Left kidney (tissue), 8 donors: ENCODE measurements at places on chromosomes 2 and 18.

DNA sequence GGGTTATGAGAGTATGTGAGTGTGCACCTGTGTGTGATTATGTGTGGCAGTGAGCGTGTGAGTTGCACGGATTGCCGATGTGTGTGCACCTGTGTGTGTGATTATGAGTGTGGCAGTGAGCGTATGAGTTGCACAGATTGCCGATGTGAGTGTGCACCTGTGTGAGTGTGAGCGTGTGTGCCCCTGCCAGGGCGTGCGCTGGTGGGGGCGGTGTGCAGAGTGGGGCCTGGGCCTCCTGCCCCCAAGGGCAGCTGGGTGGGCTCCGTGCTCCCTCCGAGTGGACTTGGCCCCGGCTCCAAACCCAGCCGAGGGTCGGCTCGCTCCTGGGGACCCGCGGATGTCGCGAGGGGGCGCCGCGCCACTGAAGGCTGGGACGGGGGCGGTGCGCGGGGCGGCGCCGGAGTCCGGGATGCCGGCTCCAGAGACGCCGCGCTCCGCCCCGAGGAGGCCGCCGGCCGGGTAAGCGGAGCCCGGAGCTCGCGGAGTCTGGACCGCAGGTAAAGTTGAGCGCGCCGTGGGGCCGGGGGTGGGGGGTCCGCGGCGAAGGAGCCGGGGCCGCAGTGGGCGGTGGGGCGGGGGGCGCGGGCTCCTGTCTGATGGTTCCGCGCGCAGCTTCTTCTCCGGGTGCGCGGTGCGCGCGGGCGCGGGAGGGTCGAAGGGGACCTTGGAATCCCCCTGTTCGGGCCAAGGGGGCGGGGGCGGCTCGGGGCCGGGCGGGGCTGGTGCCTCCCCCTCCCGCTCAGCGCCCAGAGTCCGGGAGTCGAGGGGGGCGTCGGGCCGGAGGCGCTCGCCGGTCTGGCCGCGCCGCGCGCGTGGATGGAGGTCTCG is at the start of gene KCNG2:
TSS of gene KCNG2 (plus strand) at position 421 of the 828 bp plus-strand sequence. CDS start 65,730 bp downstream, outside the sequence.
- DNase-seq = peak; percentile 56

- no peak for DNase-seq
These were observed 67.2 kb upstream of the ACYP2 start for GRCh38 chr2:54048117-54048785.

DNA sequence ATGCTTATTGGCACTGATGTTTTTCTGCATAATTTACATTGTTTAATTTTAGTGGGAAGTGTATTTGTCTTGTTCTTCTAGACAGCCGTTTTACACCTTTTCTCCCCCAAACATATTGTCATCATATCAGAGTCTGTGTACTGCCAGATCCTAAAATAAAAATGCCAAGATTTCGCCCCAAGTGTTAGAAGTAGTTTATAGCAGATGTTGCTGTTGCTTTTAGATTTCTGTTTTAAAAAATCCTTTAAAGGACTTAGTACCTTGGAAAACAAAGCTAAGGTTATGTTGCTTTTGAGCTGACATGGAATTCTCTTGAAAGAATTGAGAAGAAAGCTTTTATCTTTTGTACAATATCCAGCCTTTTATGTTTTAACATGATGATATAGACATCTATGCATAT is 36.0 kb downstream of the NAB1 start:
- DNase-seq = no peak

- no peak for DNase-seq
These were observed 67.3 kb downstream of the RHBDD1 start for GRCh38 chr2:226903179-226903578.

DNA sequence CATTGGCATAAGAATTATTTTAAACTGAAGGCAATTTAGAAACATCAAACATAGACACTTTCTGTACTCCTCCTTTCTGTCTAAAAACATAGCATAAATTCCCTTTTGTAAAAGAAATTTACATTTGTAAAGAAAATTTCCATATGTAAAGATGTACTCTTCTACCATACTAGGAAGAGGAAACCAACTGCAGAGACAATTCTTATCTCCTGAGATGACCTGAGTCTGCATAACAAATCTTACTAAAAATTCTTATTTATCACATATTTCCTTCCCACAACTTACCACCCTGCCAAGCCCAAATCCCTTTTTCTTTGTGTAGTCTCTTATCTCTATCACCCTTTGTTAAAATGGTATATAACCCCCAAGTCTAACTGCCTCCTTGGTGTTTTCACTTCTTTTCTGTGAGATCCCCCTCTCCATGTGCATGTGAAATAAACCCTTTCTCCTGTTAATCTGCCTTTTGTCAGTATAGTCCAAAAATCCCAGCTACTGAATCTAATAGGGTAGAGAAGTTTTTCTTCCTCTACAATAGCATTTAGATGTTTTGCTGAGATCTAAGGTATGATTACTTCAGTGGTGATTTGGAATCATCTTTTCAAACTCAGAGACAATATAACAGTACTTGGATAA is 81.0 kb downstream of the CHN1 start:
- no peak for DNase-seq

GRCh38 chr2:63738019-63738418 is 103.7 kb upstream of the UGP2 start:
- DNase-seq = no peak

- no peak for DNase-seq
These were observed 55.7 kb upstream of the LYPD1 start for GRCh38 chr2:132725748-132726147.

DNA sequence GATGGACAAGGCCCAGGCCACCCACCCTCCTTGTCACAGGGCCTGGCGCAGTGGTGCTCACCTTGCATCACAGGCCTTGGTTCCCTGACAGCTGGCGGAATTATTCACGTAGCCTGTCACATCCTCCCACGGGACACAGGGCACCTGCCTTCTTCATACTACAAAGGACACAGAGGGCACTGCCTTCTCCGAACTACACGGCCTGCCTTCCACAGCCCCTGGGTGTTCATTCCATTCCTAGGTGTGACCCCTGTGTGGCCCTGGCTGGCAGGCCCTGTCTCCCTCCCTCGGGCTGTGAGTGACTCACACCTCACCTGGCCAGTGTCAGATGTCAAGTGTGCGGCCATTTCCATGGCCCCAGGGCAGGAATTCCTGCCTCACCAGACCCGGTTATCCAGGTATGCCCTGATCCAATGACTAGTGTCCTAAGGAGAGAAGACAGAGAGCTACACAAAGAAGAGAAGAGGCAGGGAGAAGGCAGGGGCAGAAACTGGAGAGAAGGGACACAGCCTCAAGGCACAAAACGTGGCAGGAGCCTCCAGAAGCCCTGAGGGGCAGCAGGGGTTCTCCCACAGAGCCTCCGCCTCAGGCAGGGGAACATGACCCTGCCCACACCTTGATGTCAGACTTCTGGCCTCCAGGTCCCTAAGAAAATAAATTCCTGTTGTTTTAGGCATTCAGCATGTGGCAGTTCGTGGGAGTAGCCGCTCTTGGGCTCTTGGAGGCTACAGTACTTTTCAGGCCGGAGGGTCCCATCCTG is 43.4 kb downstream of the MBP start:
- no peak for DNase-seq

GRCh38 chr2:216486271-216486670 is 12.4 kb upstream of the RPL37A start:
- no peak for DNase-seq

GRCh38 chr2:214019229-214019972 is 391.5 kb upstream of the VWC2L start:
- DNase-seq = no peak

DNA sequence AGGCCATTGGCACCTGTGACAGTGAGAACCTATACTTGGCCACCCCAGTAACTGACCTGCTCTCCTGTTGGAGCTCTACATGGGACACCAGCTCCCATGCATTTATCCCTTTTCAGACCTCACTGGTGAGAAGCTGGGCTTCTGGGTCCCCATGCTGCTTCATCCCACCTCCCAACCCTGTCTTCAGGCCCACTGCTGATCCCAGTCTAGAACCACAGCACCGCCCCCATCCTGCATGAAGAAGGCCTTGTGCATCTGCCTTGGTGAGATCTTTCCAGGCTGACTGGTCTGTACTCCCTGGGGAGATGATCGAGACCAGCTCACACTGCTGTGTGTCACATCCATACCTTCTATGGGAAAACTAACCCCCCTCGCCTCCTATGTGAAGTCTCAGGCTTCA is 22.7 kb downstream of the TTC32 start:
- no peak for DNase-seq

DNA sequence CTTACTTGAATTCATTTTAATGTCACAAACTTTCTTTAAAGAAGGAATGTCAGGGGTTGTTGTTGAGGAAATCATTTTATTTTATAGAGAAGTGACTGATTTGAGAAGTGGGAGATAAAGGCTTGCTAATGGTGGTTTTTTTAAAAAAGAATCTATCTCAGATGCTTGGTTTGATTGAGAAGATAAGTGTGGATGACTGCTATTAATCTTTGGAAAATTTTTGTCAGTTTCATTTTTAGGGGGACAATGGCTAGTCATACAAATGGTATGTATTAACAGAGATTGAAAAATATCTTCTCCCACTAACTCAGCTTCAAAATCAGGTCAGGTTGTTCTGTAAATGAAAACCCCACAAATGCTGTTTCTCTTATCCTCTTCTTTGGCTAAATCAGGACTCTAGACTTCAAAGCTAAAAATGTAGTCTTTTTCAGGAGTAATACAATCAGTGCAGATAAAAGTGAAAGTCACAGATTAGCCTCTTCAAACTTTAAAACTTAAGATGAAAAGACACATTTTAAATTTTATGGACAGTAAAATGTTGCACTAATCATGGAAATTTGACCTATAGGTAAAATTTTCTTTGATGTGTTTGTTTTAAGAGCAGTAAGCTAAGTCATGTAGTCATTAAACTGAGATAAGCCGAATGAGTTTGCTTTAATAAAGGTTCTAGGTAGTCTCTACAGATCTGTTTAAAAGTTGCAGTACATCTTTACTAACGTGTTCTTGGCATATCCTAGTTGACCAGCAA is 674.2 kb upstream of the VRK2 start:
- DNase-seq = no peak

DNA sequence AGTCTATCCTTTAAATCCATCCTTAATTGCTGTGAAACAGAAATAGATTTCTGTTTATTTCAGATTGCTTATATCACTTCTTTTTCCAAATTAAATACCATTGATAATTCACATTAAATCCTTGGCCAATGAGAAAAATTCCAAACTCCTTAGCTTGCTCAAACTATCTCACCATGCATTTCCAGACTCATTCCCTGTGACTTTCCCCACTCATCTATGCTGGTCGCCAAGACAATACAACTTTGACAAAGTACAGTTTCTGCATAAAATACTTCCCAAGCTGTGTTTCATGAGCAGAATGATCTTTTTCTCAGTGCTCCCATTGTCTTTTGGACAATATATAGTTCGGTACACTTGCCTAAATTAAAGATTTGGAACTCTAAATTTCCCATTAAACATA is 575.6 kb downstream of the CPS1 start:
- no peak for DNase-seq

DNA sequence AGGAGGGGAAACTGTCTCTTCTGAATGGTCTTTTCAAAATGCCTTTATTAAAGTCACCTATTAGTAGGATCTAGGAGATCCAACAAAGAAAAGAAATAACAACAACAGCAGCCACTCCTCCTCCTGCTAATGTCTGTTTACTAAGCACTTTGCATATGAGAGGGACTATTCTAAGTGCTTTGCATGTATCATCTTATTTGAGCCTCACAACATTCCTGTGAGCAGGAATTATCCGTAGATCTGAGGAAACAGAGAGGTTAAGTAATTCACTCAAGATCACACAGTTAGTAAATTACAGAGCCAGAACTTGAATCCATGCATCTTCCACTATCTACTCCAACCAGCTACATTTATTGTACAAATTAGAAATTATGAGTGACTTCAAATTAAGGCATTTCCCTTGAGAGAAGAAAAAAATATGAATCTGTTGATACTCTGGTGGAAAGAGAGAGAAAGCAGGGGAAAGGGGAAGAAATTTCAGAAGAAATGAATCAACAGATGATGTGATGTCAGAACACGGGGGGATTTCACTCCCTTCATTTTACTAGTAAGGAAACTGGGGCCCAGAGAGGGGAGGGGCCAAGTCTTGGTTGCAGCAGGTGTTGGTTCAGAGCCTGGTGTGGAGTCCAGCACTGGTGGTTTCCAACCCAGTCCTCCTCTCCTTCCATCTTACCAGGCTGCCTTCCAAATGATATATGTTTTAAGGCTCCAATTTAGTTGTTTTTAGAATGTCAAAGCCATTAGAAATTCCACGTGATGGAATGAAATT is 49.7 kb downstream of the TSN start:
- DNase-seq = no peak

DNA sequence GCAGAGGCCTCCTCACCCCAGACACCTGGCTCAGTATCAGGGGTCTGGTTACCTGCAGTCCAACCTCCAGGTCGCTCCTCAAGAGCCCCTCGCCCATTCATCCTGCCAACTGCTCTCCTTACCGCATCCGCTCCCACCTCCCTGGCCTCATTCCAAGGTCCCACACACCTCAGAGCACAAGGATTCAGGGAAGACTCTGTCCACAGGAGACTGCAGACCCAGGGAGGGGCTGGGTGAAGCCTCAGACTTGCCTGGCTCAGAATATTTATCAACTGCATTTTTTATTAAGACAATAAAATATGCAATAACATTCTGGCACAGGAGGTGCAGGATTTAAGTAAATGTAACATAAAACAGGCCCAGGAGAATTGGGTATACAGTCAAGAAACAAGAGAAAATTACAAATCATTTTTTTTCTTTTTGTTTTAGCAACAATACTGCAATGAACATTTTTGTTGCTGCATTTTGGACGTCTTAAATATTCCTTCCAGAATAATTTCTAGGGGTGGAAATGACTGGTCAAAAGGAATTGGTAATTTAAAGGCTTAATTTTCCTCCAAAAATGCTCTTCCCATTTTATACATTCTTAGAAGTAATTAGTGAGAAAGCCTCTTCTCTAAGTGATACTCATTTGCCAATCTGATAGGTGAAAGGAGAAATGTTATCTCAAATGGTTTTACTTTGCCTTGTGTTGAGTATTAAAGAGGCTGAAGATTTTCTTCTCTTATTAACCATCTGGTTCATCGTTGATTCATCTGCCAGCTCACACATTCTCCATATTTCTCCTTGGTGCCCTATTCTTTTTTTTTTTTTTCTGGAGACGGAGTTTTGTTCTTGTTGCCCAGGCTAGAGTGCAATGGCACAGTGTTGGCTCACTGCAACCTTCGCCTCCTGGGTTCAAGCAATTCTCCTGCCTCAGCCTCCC is 42.5 kb downstream of the TEX44 start:
- no peak for DNase-seq

DNA sequence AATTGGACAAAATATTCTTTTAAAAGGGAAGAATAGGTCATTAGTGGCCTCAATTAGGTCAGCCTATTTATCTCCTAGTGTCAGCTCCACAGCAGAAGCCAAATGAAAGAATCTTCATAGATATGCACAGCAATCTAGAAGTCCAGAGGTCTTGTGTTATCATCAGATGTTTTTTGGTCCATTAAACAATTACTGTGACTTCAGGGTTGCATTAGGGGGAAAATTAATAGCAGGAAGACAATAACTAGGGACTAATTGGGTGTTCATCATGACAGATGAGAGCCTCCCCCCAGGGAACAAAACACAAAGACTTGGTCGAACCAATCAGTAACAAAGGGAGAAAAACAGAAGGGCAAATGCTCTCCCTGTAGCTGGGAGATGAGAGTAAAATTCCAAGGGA is 264.7 kb downstream of the PTH2R start:
- DNase-seq = no peak
